ENCODE measurements at places on chromosomes 1 and 21. TPM values are rescaled to one million over a fixed set of nuclear protein-coding genes. Genes with fewer than 3 reads are reported as not detected.

DNA sequence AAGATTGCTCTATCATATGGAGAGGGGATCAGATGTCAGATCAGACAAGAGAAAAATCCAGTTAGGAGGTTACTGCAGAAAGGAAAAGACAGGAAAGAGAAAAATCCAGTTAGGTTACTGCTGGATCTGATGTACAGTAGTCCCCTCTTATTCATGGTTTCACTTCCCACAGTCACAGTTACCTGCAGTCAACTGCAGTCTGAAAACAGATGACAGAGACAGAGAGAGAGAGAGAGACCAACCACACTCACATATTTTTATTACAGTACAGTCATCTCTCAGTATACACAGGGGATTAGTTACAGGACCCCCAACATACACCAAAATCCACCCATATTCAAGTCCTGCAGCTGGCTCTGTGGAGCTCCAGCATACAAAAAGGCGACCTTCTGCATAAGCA lies 29.3 kb downstream of the NUP133 start:
- no peak for DNase-seq

DNA sequence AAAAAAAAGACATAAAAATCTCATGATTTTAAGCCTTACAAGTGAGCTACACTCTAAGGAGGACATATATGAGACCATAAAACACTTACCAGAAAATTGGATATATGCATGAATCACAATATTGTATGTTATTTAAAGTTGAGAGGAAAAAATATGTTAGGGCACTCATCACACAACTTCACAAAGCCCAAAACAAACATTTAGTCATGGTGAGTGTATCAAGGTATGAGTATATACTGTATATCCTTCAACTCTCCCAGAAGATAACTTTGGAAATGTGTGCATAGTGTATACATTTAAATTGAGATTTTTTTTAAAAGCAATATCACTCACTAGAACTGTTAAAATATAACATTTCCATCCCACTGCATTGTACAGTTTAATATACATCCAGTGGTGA lies 259.3 kb downstream of the SRGAP2C start:
- no peak for DNase-seq

The GJA9 gene
- not detected for total RNA-seq

The UBL4B gene
- total RNA-seq, result not detected

The MNDA gene
- total RNA-seq, result not detected

The LDLRAD1 gene
- total RNA-seq, result not detected

DNA sequence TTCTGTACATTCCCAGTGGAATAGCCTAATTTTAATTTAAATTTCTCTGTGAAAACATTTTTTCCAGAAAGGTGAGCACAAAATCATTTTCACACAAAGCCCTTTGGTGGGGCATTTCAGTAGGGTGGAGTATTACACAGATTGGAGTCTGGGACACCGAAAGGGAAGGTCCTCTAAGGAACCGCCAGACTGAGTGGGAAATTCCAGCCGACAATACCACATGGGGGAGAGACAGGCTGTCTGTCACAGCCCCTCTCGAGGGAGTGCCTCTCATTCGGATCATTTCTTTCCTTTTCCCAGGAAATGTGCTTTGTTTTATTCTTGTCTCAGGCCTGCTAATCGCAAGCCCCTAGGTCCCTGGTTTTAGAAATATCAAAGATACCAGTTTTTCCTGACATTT lies 150.6 kb upstream of the HOOK1 start:
- DNase-seq, result no peak

- peak; percentile 96 for DNase-seq
Measured at GRCh38 chr1:227946624-227947385, 927 bp downstream of the WNT9A start.

DNA sequence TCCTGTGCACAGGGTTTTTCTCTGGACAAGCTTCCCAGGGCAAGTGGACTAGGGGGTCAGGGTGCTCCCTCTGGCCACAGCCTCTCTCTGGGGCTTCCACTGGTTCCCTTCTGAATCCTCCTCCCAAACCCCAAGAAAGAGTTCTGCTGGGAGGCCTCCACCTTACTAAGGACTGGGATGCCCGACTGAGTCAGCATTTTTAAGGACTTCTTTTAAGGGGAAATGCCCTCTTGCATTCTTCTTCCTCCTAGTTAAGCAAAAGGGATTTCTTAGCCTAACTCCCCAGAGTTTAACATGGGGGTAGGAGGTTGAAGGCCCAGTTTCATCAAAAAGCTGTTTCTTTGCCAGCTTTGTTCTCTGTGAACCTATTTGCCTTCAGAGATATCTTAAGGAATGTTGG lies 99.7 kb upstream of the KRTAP19-8 start:
- no peak for DNase-seq

The KRTAP19-3 gene
- not detected for total RNA-seq

The DMRTA2 gene
- total RNA-seq, result not detected

The CGN gene
- total RNA-seq, result 0.32 TPM

GRCh38 chr1:244945109-244945671 lies 80.8 kb upstream of the HNRNPU start:
- DNase-seq, result no peak

DNA sequence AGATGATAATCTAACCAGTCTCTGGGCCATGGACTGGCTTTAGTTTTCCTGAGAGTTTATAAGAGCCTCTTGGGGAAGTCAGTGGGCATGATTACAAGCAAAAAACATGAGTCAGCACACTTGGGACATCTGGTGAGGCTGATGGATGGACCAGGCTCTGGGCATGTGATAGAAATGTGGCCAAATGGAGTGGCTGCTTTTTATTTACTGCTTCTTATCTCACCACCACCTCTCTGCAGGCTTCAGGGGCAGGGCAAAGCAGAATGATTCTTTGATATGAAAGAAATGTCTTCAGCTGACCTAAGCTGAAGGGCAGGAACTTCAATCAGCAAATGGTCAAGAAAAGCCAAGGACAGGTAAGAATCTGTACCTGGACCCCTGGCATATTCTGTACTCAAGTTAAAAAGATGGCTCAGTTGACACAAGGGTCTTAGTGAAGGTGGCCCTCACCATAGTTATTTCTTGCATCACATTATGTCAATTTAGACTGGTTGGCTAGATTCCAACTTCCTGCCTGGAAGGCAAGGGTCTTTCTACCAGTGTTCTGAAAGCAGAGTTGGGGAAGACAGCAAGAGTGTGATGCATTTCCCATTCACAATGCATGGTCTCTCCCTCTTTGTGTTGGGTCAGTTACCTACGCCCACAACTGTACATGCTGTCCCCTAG lies 162.8 kb downstream of the FASLG start:
- DNase-seq, result peak; percentile 48

The PADI2 gene
- total RNA-seq, result 0.20 TPM

- no peak for DNase-seq
Measured at GRCh38 chr1:183178545-183178944, 7.5 kb upstream of the LAMC2 start.

- no peak for DNase-seq
Measured at GRCh38 chr1:199042193-199042592, 403.4 kb downstream of the PTPRC start.

The KCNK1 gene
- total RNA-seq, result 24.3 TPM

The RHOU gene
- total RNA-seq, result 3.6 TPM

The OR4F29 gene
- not detected for total RNA-seq

The APCS gene
- total RNA-seq, result not detected

GRCh38 chr1:199096591-199096990 lies 457.8 kb downstream of the PTPRC start:
- DNase-seq, result no peak

DNA sequence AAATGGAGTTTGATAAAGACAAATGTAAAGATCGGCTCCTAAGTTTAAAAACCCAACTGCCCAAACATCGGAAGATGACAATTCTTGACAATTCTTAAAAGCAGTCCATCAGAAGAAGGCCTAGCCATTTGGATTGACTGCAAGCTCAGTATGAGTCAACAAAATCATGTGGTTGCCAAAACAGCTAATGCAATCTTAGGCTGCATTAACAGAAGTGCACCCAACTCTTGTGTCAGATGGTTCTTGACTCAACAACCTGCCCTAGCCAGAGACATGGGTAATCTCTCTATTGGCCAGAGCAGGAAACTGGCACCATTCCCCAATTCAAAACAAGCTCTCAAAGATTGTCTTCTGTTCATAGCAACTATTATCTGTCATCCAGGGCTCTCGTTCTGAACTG lies 9.9 kb upstream of the NCF2 start:
- DNase-seq, result peak; percentile 96

DNA sequence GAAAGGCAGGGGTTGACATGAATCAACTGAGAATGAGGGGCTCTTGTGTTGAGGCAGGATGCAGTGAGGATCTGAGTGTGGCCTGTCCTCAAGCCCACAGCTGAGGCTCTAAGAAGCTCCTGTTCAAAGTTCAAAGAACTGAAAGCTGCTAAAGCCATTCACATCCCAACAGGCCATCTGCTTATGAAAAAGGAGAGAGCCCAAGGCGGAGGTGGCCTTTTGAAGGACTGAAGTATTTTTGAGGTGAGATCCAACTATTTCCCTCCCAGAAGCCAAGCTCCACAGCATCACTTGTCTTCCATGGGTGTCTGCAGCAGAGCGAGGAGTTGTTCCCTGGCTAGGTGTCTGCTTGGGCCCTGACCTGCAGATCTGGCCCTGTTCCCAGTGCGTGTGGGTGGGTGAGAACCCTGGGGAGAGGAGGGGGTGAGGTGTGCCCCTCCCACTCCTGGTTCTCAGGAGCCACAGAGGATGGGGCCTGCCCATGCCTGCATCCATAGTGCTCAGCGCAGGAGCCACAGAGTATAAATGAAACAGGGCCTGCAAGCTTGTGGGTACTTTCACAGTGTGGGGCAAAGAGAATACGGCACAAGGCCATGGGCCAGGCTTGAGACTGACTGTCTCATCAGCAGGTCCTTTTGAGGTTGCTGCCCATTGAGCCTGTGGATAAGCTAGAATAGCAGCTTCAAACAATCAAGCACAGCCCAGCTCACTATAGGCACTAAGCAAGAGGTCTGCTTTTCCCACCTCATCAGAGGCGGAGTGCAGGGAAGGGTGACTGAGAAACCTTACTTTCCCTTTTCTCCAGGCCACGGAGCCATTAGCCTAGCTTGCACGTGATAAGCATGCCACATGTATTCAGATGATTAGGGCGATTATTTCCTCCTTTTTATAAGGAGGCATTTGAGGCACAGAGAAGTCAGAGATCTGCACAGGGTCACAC lies 15.7 kb downstream of the REG4 start:
- DNase-seq, result peak; percentile 32

DNA sequence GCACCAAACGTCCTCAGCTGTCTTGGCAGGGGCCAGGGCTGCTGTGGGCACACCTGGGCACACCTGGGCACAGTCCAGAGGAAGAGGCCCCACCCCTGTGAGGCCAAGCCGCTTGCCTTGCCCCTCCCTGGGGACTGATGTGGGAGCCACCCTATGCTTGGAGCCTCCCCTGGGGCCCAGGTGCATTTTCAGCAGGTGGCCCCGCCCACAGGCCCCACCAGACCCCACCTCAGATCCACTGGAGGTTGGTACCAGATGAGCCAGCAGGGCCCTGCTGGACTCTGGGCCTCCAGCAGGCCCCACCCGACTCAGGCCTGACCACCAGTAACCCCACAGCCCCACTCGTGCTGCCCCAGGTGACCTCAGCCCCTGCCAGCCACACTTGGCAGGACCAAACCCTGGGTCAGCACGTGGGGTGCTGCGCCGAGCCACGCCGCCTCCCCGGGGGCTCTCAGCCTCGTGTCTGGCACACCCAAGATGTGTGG lies 8.8 kb downstream of the SLC19A1 start:
- no peak for DNase-seq

- DNase-seq, result peak; percentile 85
Measured at GRCh38 chr1:44031252-44032169, at the start of gene SLC6A9. Gene SLC6A9 (minus strand): TSS chr1:44031462. CDS start chr1:44024277, 7,185 bp downstream.

DNA sequence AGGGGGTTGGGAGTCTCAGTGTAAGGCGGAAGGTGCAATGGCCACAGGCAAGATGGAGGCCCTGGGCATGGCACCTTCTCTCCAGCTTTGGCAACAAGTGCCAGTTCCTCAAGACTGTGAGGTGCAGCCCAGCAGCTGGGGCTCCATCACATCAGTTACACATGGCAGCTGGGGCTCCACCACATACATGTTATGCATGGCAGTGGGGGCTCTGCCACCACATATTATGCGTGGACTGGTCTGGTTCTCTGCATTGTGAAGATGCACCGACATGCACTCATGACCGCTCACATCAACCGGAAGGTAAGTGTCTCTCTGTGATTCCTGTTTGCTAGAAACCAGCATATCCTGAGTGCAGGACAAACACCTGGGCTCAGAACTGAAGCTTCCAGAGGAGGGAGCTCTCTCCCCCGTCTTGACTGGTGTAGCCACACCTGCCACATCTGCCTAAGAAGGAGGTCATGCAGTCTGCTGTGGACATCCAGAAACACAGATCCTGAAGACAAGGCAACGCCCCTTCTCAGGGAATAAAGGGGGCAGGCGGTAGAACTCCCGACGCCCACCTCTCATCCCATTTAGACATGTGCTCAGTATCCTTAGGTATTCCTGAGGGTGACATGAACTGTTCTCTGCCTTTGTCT lies 104.1 kb upstream of the TMPRSS2 start:
- DNase-seq, result peak; percentile 80

- no peak for DNase-seq
Measured at GRCh38 chr1:184199438-184200085, 148.0 kb downstream of the TSEN15 start.

DNA sequence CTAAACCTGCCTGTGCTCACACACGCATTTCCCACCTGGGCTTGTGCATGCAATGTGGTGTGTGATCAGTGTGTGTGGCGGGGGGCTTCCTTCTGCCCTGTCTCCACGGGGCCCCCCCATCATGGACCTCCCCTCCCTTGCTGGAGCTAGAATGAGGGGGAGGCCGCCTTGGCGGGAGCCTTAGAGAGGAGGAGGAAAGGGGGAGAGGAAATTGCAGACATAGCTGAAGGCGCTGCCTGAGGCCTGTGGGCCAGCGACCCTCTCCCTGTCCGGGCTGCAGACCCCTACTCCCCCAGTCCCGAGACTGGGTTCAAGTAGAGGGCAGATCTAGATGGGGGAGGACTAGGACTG lies 883 bp upstream of the EVA1B start:
- DNase-seq, result no peak

- DNase-seq, result no peak
Measured at GRCh38 chr1:22670352-22670975, 17.4 kb downstream of the C1QB start.

- peak; percentile 87 for DNase-seq
Measured at GRCh38 chr1:107750364-107750959, 214.5 kb downstream of the VAV3 start.

GRCh38 chr21:32192291-32193097 lies 86.4 kb downstream of the MIS18A start:
- no peak for DNase-seq

- DNase-seq, result no peak
Measured at GRCh38 chr1:36515315-36516138, 32.8 kb upstream of the CSF3R start.
